ENCODE measurements at places on chromosomes 2 and 18.
A peak's percentile ranks its signal among the peaks of the same experiment; 100 is the strongest.

DNA sequence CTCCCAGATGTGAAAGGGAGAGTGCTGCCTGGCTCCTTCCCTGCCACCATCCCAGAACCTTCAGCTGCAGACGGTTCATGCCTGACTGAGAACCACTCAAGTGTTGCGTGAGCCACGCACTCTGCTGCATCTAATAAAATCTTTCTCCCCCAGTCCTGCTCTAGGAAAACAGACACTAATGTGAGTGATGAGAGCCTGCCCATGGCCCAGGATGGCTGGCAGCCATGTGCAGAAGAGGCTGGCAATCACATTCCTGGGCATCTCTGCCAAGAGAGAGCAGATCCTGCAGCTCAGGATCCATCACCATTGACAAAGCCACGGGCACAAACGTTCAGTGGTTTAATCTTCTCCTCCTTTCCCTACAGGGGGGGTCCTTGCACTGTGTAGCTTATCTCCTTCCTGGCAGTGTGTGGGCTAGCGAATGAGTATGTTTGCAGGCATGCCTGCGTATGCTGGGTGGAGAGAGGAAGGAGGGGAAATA, 477.5 kb downstream of the SLC4A3 start:
- no peak for DNase-seq

DNA sequence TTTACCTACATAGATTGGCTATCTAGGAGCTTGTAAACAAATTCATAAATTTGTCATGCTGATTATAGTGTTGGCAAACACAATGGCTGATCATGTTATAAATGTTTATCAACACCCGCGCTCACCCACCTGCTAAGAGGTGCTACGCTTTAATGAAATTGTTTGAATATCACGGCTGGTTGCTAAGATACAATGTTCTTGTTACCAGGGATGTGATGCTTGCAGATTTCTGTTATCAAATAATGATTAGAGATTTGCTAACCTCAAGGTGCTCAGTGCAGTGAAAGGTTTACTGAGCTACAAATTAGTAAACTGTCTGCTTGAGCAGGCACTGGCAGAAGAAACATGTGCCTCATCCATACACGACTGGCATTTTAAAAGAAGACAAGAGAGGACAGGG, 160.0 kb upstream of the ZEB2 start:
- DNase-seq, result no peak

DNA sequence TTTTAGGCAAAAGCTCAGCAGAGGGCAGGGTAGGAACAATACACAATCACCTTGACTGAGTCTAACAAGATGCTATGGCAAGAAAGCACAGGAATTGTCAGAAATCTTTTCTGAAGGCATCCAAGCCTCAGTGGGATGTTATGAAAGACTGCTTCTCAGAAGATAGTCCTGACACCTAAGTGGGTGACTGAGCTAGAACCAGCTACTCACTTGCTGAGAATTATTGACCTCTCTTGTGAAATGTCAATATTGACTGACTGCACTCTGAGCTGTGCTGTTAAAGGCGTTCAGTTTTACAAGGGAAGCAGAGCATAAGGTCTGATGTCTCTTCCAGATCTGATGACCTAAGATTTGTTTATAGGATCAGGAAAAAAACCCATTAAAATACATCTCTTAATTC, 46.1 kb downstream of the TACR1 start:
- no peak for DNase-seq

GRCh38 chr2:217049956-217050355, 190.1 kb upstream of the TNP1 start:
- DNase-seq, result no peak

- no peak for DNase-seq
Observed at GRCh38 chr2:65549257-65549627, 116.8 kb upstream of the SPRED2 start.

GRCh38 chr18:58529714-58530354, 99.1 kb downstream of the ALPK2 start:
- DNase-seq, result peak; percentile 17

GRCh38 chr2:230795856-230796255, 68.9 kb upstream of the ITM2C start:
- DNase-seq, result no peak

GRCh38 chr2:241885291-241885945, 15.9 kb downstream of the RTP5 start:
- DNase-seq, result no peak

DNA sequence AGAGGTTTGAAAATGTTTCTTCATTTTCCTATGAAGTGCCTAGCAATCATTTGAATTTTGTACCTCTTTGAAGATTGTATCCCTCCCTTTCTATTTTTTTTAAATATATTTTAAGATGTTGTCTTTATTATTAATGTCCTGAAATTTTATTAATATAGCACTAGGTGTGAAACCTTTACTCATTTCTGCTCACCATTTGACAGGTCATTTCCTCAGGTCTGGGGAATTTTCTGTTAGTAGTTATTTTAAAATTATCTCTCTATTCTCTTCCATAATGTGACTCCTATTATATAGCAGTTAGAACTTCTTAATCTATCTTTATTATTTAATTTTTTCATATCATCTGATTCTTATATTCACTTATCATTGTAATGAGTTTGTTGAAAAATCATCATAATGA, 1038.6 kb upstream of the SLC39A10 start:
- no peak for DNase-seq

GRCh38 chr2:105299290-105299689, 30.2 kb downstream of the TGFBRAP1 start:
- no peak for DNase-seq

DNA sequence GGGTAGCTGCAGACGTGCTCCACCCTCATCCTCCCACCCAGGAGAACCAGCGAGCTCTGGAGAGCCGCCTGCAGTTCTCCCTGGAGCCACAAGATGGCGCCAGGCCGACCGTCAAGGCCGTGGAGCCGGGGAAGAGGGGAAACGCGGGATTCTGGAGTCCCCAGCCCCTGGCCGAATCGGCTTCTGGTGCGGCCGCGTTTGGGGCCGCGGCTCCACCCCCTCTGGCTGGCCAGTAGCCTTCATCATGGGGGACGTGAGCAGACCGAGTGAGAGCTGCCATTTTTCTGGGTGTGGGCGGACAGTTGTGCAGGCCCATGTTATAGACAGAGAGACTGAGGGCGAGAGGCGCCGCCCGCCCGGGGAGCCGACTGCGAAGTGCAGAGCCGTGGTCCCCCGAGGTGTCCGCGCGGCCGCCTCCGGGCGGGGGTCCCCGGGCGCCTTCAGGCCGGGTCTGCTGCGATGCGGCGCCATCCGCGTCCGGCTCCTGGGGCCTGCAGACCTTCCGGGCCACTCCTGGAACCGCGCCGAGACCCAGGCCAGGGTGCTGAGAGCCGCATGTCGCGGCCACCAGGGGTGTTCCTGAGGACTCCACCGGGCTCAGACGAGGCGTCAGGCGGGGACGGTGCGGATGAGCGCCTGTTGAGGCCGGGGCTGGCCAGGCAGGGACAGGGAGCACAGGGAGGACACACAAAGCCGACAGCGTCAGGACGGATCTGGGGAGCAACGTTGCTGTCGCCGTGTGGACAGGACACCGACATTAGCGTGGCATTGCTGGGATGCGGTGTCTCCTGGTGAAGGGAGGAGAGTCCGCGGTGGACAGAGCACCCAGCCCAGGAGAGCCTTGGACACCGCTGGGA, 418.2 kb upstream of the HS6ST1 start:
- peak; percentile 70 for DNase-seq

GRCh38 chr2:227472265-227473121, 537 bp downstream of the AGFG1 start:
- peak; percentile 57 for DNase-seq

Data from nucleus accumbens (tissue), 56 donors.